Globus pallidus (tissue), 1 donor: ENCODE measurements at places on chromosomes 1 and 21.

GRCh38 chr1:37152491-37152890, 118.2 kb upstream of the GRIK3 start:
- no peak for DNase-seq

GRCh38 chr1:11526071-11526895, 47.3 kb downstream of the DISP3 start:
- no peak for DNase-seq

- no peak for DNase-seq
Measured at GRCh38 chr1:21736876-21737275, 46.1 kb downstream of the USP48 start.

- DNase-seq = no peak
Measured at GRCh38 chr1:36084497-36085115, 712 bp downstream of the TEKT2 start.

- no peak for DNase-seq
Measured at GRCh38 chr1:226578946-226579578, 30.5 kb downstream of the STUM start.

- DNase-seq = no peak
Measured at GRCh38 chr1:195530961-195531360, 1077.3 kb downstream of the KCNT2 start.

DNA sequence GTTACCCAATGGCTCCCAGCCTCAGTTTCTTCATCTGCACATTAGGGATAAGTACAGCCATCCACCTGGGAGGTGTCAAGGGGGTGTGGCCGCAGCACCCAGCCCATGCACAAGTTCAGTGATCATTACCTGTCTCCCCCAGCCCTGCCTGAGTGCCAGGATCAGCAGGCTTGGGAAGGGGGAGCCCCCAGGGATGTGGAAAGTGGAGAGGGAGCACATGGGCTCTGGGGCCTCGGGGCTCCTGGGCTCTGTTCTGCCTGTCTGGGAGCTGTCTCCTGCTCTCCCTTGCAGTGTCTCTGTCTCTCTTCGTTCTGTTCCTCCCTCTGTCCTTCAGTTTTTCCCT, 10.8 kb upstream of the PADI1 start:
- no peak for DNase-seq

- no peak for DNase-seq
Measured at GRCh38 chr1:94084085-94084484, 36.9 kb downstream of the ABCA4 start.

GRCh38 chr1:227894831-227895451, 52.8 kb downstream of the WNT9A start:
- no peak for DNase-seq

GRCh38 chr1:240831191-240831631, 219.3 kb upstream of the GREM2 start:
- no peak for DNase-seq

DNA sequence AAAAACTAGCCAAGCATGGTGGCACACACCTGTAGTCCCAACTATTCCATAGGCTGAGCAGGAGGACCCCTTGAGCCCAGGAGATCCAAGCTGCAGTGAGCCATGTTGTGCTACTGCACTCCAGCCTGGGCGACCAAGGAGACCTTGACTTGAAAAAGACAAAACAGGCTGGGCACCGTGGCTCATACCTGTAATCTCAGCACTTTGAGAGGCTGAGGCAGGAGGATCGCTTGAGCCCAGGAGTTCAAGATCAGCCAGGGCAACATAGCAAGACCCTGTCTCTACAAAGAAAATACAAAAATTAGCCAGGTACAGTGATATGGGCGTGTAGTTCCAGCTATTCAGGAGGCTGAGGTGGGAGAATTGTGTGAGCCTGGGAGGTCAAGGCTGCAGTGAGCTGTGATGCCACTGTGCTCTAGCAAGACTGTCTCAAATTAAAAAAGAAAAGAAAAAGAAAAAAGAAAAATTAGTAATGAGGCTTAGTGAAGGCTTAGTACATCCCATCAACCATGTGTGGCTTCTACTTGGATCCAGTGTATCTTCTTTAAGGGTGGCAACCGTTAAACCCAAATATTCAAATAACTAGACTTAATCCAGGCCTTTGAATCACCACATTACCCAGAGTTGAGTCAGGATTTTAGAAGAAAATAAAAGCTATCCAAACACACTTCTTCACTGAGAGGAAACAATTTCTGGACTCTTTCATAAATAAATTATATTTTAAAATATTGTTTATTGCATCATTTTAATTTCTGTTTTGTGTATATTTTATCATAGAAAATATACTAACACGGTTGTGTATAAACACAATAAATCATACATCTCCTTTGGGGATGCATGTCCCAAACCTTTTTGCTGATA, 74.3 kb upstream of the RAB4A start:
- DNase-seq = no peak

GRCh38 chr1:160354388-160354985, 11.3 kb downstream of the NCSTN start:
- no peak for DNase-seq

GRCh38 chr1:119866451-119866850, 29.9 kb downstream of the ADAM30 start:
- no peak for DNase-seq

DNA sequence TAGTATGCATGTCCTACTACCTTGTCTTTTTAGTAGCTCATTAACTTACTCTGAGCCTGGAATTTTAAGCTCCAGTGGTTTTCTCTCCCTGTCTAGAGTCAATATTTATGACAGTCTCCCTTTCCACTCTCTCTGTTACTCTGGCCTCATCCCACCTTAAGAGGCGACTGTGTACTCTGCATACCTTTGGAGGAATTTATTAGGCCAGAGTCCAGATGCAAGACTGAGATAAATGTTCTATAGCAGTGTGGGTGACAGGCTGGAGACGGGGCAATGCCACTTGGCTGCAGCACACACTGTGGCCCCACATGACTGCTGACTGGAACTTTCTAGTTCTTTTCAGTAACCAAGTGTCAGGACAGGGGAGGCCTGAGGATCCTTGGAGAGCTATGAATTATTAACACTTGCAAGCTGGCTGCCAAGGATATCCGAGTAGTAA, 4.1 kb upstream of the PDZK1 start:
- no peak for DNase-seq

- no peak for DNase-seq
Measured at GRCh38 chr1:57839067-57839466, 415.2 kb upstream of the DAB1 start.

- DNase-seq = peak; percentile 56
Measured at GRCh38 chr21:32256873-32257620, 21.8 kb downstream of the MIS18A start.

DNA sequence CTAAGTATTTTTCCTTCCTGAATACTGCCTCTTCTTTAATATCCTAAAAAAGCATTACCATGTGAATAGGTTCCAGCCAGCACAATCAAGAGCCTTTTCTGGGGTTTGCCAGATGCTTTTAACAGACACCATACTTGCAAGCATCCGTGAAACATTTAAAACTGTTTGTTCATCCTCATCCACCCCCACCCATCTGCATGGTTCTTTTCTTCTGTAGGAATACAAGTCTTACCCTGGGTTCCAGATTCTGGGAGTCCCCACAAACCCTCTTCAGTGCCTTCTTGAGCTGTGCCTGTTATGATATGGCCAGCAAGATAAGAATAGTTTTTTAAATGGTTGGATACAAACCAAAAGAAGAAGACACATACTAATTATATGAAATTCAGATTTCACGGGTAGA, 354.9 kb upstream of the PLXNA2 start:
- DNase-seq = no peak

DNA sequence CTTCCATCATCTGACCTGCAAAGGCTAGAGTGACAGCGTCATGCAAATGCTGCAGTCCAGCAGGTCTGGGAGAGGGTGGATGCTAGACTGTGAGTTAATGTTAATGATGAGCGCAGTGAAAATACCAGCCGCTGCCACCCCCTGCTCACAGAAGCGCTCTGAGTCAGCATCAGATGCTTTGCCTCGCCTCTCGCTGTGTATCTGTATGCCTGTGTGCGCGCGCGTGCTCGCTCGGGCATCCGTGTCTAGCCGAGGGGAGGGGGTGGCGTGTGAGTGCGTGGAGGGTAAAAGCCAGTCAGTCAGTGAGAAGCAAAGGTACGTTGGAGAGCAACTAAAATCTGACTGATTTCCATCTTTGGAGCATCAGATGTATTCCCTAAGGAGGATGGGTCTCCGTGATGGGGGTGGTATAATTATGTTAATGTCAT, 858.7 kb downstream of the USP25 start:
- peak; percentile 96 for DNase-seq

- no peak for DNase-seq
Measured at GRCh38 chr1:203028067-203028783, 1.9 kb downstream of the PPFIA4 start.

DNA sequence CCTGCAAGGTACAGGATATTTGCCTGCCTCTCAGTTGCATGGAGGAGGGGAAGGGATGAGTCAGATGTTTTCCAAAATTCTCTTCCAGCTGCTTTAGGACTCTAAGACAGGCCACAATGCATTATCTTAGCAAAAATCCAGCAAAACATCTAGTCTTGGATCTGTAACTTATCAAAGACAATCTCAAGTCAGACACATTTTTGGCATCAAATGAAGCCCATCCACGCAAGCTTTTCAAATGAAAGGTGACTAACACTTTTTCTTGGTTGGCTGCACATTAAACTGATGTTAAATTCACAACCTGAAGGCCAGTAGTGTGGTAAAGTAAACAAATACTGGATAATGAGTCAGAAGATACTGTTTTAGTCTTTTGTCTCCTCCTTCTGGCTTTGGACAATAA, 21.3 kb downstream of the FAM78B start:
- no peak for DNase-seq

DNA sequence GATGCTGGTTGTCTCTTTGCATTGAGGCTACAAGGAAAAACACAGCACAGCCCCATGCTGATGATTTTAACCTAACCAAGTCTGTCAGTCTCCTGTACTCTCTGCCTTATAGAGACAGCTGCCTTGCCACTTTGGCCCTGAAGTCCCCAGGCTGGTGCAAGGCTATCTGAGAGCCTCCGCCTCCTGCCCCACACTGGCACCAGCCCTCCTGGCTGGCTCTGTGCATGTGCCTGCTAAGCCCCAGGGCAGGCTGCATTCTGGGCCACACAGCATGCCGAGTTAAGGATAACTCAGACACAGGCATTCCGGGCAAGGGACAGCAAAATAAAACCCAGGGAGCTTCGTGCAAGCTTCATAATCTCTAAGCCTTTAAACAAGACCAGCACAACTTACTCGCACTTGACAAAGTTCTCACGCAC, 910 bp downstream of the RUNX1 start:
- DNase-seq = peak; percentile 15
